ENCODE measurements at places on chromosomes 1 and 21. TPM values are rescaled to one million over a fixed set of nuclear protein-coding genes. Genes with fewer than 3 reads are reported as not detected.
A peak's percentile ranks its signal among the peaks of the same experiment; 100 is the strongest.

The SLC5A9 gene
- not detected for total RNA-seq

DNA sequence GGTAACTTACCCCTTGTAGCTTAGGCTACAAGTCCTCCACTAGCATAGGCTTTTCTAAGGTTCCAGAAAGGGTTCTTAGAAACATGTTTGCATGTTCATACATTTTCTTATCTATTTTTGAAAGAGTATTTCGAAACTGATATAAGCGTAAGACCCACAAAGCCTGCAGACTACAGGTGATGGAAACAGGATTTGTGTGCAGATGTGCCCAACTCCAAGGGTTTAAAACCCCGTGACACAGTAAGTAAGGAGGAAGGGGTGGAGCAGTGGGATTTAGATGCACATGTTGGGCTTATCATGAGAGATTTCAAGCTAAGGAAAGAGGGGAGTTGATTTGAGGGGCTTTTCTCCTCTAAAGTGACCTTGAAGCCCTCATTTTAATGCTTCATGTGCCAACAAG lies 164.7 kb downstream of the LTN1 start:
- no peaks in the 10 kb centered on the region for H3K36me3 ChIP-seq
- H3K4me3 ChIP-seq, result no peak overlapping the region
- DNase-seq, result no peak
- H3K4me1 ChIP-seq, result peaks cover 28% of the 10 kb centered on the region

DNA sequence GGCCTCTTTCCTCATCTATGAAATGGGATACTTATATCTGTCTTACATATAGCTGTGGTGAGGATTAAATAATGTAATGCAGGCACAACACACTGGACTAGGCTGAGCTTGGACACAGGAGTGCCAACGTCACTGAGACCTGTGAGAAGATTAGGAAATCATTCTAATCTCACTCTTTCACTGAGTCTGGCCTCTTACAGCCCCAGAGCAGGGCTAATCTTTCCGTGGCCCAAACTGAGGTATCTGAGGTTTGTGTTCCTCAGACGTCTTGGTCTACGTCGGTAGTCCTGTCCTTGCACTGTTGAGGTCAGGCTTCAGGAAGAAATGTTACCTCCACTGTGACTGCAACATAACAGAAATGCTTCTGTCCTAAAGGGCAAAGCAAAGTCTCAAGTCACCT lies 22.6 kb upstream of the A3GALT2 start:
- H3K4me1 ChIP-seq, result peaks cover 93% of the 10 kb centered on the region
- H3K36me3 ChIP-seq, result peaks cover 53% of the 10 kb centered on the region
- H3K4me3 ChIP-seq, result peak overlapping the region; percentile 93
- no peaks in the 10 kb centered on the region for H3K27me3 ChIP-seq
- DNase-seq, result no peak

- no peak overlapping the region for H3K27ac ChIP-seq
- no peaks in the 10 kb centered on the region for H3K36me3 ChIP-seq
- peak; percentile 50 for DNase-seq
- peaks cover 3% of the 10 kb centered on the region for H3K27me3 ChIP-seq
- no peaks in the 10 kb centered on the region for H3K4me1 ChIP-seq
- H3K4me3 ChIP-seq, result no peak overlapping the region
Measured at GRCh38 chr1:220281159-220281574, 8.9 kb upstream of the RAB3GAP2 start.

GRCh38 chr1:29057700-29058099 lies 66.0 kb downstream of the TMEM200B start:
- H3K4me1 ChIP-seq, result no peaks in the 10 kb centered on the region
- DNase-seq, result no peak
- no peaks in the 10 kb centered on the region for H3K27me3 ChIP-seq
- H3K27ac ChIP-seq, result no peak overlapping the region
